ENCODE measurements at places on chromosomes 13 and 19.

DNA sequence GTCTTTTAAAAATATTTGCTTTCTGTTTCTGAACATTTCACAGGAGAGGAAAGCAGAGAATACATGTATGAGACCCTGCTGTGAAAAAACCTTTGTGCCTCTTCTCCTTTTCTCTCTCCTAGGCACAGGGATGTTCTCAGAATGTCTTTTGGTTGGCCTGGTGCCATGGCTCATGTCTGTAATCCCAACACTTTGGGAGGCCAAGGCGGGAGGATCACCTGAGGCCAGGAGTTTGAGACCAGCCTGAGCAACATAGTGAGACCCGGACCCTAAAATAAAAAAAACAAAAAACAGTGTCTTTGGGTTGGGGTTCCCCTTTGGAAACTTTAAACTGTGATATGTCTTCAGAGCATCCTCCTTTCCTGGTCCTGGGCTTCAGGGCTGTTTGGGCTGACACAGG is 1.5 kb downstream of the ZNF627 start:
- DNase-seq, result no peak

DNA sequence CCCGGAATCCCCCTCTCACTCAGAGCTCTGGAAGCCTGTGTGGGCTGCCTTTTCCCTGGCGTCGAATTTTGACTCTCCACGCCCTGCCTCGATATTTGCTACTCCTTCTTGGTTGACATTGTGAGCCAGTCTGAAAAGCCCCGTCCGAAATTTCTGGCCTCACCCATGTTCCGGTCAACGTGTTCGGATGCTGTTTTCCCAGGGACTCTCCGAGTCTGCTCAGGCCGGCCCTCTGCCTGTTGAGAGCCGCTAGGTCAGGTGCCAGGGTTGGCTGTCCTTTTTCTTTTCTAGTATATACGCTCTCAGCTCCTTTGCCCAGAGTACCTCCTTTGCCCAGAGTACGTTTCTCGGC is 6.8 kb upstream of the DGKH start:
- DNase-seq, result no peak

GRCh38 chr13:20350819-20351218 is 118.7 kb upstream of the GJB6 start:
- DNase-seq, result no peak

DNA sequence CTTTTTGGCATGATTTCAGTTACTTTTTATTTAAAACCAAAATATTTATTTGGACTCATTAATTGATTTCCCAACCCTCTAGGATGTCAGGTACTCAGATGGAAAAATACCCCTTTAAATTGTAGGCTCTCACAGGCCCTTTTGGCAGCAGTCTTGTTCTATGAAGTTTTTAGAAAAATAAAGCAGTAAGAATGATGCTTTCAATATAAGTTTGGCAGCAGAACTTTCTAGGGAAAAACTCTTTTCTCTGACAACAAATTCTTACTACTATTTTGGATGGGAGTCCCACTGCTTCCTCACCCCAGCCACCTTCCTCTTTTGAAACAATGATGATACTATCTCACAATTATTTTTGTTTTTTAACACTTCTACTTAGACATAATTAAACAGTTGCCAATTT is 581.6 kb upstream of the SGCG start:
- DNase-seq, result no peak

DNA sequence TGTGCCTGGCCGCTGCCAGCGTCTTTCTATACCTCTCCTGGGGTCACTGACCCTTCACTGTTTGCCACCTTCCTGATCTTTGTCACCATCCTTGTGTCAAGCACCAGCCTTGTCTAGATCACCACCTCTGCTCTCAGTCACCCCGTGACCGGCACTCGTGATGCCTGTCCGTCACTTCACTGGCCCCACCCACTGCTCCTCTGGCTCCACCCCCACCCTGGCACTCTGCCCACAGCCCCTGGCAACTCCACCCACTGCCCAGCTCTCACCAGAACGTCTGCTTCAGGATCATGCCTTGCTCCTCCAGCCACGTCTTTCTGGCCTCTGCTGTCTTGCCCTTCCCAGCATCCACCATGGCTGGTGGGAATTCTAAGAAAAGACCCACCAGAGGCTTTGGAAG is 24.8 kb upstream of the PLA2G4C start:
- no peak for DNase-seq

DNA sequence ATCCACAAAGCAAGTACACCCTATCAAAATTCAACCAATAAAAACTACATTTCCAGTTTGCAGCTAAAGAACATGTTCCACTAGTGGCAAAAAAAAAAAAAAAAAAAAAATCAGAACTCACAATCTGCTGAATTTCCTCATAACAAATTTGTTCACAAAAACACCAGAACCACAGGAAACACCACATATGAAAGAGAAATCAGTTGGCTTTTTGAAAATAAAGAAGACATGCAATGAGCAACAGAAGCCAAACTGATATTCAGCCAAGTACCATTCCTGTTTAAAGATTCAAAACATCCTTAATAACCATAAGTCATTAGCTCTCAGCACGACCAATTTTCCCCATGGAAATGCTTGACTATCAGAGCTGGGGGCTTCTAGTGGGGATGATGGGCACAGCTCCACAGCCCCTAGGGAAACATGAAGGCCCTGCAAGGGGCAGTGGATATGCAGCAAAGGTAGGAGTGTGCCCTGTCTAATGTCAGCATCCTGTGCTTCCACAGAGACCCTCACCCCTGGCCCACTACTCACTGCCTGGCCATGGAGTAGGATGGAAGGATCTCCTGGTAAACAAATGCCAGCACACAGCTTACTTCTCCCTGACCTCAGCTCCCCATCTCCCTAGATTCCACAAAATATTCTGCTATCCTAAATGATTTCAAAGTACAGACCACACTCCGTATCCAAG is 74.0 kb upstream of the DOCK9 start:
- no peak for DNase-seq

- DNase-seq, result no peak
Measured at GRCh38 chr13:39133781-39134180, 95.5 kb downstream of the NHLRC3 start.
